ENCODE measurements at places on chromosomes 4 and X.

GRCh38 chr4:33739884-33740632 is 2504.3 kb downstream of the ARAP2 start:
- DNase-seq = no peak

DNA sequence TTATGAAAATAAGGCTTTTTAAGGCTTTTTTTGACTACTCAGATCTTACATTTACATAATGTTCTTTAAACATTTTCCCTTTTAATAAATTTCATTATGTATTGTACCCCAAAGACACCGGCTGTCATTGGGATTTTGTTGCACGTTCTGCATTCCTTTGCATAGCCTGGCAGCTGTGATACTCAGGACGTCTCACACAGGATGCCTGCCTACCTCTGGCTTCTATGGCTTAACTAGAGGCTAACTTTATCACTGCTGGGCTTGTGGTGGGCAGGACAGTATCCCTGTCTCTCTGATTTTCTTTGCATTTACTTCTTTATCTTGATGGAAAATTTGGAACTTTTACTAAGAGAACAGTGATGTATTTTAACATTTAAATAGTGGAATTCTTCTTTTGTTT is 147.8 kb downstream of the BMPR1B start:
- no peak for DNase-seq

DNA sequence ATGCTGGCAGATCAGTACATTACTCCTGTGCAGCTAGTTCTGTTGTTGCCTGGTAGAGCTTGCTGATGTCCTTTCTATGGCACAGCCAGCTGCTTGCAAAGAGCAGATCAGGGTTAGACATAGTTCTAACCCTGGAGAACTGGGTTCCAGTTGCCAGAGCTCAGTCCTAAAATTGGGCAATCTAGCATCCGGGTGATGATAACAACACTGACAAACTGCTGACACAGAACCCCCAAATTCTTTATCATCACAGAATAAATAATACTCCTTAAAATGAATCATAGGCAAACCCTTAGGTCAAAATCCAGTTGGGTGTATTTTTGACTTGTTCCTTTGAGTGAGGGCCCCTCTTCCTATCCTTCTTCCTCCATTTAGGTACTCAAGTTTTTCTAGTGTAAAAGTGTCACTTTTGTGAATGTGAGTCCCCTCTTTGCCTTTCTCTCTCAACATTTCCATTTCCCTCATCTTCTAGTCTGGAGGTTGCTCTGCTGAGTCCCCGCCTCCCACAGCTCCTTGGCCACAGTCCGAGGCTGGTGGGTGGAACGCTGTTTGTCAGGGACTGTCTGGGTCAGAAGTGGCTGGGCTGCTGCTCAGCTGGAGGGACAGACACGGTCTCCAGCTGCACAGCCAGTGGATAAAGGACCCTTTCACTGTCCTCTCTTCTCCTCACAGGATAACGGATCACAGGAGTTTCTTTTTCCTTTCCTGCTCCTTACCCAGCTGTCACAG is 93.6 kb upstream of the RASGEF1B start:
- DNase-seq = peak; percentile 35

GRCh38 chrX:28851871-28852270 is 264.6 kb downstream of the IL1RAPL1 start:
- no peak for DNase-seq

DNA sequence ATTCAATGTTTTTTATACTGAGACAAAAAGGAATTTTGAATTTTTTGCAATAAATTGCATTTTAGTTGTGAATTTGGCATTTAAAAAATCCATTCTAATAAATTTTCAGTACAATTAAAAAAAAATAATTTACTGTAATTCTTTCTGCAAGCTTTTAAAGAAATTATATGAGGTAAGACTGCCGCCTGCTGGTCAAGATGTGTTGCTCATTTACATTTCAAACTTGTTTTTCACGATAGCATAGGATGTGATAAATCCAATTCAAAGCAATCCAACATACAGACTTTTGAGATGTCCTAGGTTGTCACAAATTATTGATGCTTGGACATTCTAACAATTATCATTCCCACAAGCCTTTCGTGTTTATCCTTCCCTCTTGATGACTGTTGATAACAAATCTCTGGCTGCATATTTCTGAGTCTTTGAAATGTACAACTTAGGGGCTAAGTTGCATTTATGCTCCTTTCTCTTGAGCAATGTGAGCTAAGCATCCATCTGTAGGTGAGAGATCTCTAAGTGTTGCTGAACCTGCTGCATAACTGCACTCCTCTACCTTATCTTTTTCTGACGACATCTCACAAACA is 21.7 kb upstream of the MFAP3L start:
- DNase-seq = peak; percentile 56

- DNase-seq = no peak
Observed at GRCh38 chr4:185016946-185017758, 1.1 kb upstream of the HELT start.

DNA sequence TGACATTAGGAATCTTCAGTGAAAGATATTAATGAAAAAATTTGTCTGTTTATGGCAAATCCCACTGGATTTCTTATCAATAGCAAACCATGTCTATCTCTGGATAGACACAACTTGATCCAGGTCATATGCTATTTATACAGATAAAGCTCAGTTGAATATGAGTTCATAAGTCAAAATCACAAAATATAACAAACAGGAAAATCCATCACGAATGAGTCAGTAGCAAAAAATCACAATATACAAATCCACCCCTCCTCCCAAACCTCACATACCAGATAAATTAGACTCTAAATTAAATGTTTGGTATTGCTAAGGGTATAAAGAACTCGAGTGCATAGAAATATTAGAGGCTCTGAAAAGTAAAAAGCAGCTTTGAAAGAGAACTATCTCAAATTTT is 420.5 kb downstream of the TLL1 start:
- DNase-seq = peak; percentile 45

- DNase-seq = peak; percentile 74
Observed at GRCh38 chr4:74374561-74375327, 9.8 kb downstream of the EREG start.

DNA sequence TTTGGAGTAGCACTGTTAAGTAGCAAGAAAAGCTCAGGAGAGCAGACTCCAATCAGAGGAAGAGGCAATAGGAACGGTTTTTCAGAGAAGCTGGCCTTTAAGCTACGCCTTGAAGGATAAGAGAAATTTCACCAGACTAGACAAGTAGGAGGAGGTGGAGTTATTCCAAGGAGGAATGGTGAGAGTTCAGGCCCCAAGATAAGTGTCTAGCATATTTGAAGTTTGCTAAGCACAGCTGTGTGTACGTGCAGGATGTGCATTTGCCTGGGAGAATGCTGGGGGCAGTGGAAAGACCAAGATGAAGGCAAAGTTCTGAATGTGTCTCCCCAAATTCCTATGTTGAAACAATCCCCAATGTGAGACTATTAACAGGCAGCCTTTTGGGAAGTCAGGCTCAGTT is 91.6 kb downstream of the SOWAHB start:
- peak; percentile 33 for DNase-seq

DNA sequence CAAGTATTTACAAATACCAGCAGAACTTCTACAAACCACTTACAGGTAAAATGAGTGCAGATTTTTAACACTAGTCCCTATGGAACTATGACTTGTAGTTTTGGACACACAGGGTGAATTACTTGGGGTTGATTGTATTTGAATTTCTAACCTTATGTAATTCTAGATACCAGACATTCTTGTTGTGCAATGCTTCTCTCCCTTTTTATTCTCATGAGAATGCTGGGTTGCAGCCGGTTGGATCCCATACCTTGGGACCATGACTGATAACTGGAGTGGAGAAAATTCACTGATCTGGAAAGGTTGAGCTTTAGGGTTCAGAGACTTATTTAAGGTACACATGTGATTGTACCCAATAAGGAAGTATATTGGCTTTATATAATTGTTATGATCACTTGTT is 8.8 kb downstream of the TET2 start:
- no peak for DNase-seq

GRCh38 chr4:137532869-137533236 is 559 bp upstream of the PCDH18 start:
- DNase-seq = no peak

DNA sequence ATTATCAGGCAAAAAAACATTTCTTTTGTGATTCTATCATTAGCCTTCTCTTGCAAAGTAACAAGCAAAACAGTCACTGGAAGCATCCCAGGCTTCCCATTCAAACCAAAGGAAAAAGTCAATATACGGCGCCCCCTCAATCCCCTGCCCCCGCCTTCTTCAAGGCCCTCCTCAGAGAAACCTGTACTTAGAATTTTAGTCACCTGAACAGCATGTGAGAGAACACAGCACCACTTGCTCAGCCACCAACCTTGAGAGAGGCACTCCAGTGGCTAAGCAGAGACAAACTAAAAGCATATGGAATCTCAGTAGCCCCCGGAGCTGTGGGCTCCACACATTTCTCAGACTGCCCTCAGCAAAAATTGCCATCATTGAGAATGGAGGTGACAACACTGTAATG is 25.2 kb downstream of the LEF1 start:
- no peak for DNase-seq

DNA sequence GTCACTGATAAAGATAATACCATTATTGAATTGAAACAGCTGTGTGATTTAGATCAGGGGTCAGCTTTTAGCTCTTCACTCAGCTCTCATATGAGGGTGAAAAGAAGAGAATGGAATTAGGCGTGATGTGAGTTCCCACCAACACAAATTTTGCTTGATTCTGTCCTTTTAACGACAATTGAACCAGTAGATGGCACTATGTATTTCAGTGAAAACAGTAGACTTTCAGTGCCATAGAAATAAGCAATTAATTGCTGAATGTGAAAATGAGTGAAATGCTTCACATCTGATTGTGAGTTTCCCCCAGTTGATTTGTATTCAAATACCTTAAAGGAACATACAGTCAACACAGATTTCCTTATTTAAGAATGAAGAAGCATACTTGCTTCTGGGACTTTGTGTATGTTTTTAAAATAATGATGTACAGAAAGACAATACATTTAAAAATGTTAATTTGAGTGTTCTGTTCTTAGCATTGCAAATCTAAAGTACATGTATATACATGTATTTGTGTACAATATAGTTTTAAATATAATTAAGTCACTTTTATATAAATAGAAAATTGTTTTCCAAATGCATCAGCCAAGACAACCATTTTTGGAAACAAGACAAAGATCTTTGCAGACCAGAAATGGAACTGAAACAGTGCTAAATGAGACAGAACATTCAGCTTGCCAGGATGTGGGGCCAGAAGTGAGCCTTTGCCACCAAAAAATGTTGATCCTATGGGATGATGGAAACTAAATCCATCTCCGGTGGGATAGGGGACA is 178.8 kb downstream of the SNCA start:
- DNase-seq = peak; percentile 9

- DNase-seq = no peak
Observed at GRCh38 chrX:13579661-13580060, 10.3 kb downstream of the EGFL6 start.

GRCh38 chr4:1770791-1771231 is 22.3 kb upstream of the FGFR3 start:
- no peak for DNase-seq

DNA sequence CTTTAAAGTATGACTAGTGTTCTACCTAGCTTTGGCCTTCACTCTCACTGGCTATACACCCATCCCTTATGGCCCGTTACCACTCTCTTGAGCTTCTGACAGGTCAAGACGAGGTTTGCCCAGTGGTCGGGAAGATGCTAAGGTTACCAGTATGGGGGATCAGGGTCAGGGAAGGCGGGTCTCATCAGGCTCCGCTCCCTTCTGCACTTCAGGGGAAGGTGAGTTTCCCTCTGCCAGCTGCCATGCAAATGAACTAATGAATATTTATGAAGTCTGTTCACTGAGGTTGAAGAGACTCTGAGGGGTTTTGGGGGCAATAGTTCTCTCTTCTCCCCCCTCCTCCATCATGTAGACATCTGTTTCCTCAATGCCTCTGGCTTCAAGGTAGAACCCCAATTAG is 6.6 kb downstream of the EFNB1 start:
- DNase-seq = no peak

- DNase-seq = peak; percentile 6
Observed at GRCh38 chr4:165096776-165097175, 15.9 kb downstream of the TMEM192 start.

- no peak for DNase-seq
Observed at GRCh38 chr4:139933541-139933940, 220.4 kb downstream of the MAML3 start.

GRCh38 chr4:74423104-74423503 is 21.8 kb upstream of the AREG start:
- peak; percentile 59 for DNase-seq
